ENCODE measurements at places on chromosomes 5 and 9.

GRCh38 chr5:150497274-150497988 lies 10.5 kb upstream of the NDST1 start:
- DNase-seq = no peak

DNA sequence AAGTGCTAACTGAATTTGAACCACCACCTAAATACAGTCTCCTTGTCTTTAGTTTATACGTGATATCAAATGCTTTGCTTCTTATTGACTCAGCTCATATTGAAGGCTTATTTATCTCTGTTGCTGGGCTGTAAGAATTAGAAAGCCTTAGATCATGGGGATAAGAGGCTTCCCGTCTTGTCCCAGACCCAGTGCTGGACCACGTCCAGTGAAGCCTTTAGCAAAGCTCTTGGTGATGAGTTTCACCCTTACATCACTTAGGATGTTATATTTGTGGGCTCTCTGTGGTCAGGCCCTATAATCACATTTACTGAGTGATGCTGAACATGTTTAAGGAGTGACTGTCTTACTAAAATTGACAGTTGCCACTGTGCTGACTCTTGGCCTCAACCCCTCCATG lies 11.2 kb downstream of the FAM240B start:
- DNase-seq = no peak

DNA sequence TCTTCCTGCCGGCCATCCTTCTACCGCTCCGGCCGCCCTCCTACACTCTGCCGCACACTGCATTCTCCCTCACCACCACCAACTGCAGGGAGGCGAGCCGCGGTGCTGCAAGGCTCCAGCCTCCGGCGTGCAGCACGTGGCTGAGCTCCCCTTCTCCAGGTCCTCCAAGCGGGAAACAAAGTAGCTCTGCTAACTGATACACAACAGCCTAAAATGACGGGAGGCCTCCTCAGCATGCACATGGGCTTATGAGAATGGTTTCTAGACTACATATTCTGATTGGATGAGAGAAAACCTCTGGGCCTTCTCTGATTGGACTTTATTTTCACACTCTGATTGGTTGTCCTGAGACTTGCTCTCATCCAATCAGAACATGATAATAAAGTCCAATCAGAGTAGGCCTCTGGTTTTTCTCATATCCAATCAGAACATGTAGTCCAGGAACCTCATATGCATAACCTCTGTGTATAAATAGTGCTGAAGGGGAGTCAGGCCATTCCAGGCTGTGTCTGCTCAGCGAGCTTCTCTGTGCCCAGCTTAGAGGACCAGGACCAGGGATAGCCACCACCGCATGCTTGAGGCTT lies 27.0 kb upstream of the ZNF354B start:
- no peak for DNase-seq

DNA sequence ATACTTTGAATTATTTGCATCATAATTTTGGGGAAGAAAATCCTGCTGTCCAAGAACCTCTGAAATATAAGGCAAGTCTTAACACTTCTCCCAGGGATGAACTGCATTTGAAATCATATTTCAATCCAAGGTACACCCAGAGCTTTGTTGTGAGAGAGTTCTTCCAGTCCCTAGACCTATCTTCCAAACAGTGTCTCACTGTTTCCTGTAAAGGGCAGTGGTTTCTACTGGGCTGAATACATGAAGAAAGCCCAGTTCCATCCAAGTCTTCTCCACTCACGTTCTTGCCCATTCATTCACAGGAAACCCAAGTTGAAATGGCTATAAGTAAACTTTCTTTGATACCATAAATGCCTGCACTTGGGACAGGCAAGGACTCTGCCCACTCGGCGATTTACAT lies 108.3 kb upstream of the LHFPL2 start:
- DNase-seq = no peak

Data from GM06990 (cell line).